Central memory CD4-positive, alpha-beta T cell (primary cell): ENCODE measurements at places on chromosomes 11 and 22.
A peak's percentile ranks its signal among the peaks of the same experiment; 100 is the strongest.

DNA sequence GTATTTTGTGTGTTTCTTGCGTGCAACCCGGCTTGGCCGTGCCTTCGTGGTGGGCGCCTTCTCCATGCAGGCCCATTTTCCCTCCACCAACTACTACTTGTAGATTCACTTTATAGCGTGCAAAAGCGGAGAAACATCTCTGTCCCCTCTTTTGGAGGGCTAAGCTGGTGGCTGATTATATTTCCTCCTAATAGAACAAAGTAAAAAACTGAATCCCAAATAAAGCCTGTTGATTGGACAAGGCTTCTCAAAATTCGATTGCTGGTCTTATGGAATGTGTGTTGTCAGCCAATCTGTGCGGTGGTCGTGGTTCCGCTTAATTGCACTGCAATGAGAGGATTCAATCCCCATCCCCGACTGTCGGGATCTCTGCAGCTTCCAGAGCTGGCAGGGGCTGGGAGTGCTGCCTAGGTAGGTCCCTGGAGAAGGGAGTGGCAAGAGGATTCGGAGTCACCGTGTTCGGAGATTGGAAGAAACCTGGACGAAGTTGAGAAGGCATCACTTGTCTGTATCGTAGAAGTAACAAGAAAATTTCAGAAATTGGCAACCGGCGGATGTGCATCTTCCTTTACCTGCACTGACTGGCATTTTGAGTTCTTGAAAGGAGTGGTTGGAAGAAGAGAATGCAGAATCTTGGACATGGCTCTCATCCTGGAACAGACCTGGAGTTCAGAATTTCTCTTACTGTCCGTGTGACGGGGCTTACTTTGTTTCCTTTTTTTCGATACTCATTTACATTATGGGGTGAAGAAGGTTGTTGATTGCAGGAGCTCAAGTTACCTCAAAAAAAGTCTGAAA lies 1.1 kb downstream of the HMGXB4 start:
- DNase-seq = no peak

DNA sequence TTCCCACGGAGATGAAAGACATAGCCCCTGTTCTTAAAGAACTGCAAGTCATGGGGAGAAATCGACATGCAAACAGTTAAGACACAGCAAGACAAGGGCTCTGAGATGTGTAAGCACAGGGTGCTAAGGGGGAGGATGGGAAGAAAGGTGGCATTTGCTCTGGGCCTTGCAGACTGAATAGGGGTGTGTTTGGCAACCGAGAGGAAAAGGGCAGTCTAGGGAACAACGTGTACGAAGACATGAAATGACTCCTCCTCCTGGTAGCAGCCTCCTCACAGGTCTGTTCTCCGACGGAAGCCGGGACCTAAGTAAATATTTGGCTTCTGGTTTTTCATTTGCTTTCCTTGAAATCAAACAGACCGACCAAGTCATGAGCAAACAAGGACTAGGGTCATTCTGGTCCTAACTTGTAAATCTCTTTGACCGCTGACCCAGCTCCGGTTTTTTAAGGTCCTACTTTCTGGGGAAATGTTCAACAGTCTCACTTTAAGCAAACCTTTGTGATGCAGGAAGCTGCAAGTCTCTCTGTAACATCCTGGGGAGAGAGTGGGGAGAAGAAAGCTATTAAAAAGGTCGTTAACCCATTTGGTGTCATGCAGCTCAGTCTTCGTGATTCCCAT lies 19.7 kb downstream of the NNMT start:
- DNase-seq = peak; percentile 8

GRCh38 chr22:41775976-41776375 lies 24.5 kb upstream of the CCDC134 start:
- DNase-seq = no peak

GRCh38 chr11:94964934-94965333 lies 8.4 kb downstream of the CWC15 start:
- no peak for DNase-seq

DNA sequence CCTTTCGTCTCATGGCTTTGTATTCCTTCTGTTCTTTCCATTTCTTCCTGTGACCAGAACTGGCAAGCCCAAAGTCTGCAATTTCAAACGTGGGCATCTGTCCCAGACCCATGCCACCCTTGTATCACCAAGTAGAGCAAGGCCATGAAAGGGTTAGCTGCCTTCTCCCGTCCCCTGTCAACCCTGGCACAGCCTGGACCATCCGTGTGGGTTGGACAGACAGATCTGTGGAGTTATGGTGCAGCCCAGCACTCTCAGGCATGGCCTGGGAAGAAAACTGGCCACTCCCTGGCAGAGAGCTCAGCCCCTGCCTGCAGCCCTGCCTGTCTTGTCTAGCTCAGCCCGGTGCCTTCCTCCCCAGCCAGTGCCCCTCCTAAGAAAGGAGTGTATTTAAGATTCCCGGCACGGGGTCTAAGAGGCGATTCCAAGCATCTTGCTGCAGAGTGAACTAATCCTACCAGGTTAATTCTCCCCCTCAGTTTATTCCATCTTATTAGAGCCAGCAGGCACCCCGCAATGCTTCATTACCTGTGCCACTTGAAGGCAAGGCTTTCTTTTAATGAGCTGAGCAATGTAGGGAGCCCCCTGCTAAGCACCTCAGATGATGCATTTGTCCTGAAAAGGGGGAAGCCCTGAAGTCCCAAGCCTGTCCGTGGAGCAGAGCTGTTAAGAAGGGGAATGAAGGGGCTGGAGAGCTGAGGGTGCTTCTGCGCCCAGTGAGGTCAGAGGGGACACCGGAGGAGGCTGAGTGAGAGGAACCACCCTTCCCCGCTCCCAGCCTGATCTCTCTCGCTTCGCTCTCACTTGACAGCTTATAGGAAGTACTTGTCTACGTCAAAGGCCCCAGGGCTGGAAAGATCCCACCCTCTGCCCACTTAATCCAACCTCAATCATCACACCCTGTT lies 130.6 kb downstream of the SPATA19 start:
- no peak for DNase-seq

- DNase-seq = no peak
These were observed 258.0 kb downstream of the FAT3 start for GRCh38 chr11:92482492-92483060.

- DNase-seq = no peak
These were observed 25.3 kb upstream of the PRR5 start for GRCh38 chr22:44676441-44677352.

DNA sequence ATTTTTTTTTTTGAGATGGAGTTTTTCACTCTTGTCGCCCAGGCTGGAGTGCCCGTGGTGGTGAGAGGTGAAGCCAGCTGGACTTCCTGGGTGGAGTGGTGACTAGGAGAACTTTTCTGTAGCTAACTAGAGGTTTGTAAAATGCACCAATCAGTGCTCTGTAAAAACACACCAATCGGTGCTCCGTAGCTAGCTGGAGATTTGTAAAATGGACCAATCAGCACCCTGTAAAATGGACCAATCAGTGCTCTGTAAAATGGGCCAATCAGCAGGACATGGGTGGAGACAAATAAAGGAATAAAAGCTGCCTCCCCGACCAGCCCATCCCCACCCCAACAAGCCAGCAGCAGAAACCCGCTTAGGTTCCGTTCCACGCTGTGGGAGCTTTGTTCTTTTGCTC lies 4.4 kb upstream of the RAPSN start:
- no peak for DNase-seq

GRCh38 chr11:133553885-133554740 lies 21.8 kb upstream of the OPCML start:
- no peak for DNase-seq

DNA sequence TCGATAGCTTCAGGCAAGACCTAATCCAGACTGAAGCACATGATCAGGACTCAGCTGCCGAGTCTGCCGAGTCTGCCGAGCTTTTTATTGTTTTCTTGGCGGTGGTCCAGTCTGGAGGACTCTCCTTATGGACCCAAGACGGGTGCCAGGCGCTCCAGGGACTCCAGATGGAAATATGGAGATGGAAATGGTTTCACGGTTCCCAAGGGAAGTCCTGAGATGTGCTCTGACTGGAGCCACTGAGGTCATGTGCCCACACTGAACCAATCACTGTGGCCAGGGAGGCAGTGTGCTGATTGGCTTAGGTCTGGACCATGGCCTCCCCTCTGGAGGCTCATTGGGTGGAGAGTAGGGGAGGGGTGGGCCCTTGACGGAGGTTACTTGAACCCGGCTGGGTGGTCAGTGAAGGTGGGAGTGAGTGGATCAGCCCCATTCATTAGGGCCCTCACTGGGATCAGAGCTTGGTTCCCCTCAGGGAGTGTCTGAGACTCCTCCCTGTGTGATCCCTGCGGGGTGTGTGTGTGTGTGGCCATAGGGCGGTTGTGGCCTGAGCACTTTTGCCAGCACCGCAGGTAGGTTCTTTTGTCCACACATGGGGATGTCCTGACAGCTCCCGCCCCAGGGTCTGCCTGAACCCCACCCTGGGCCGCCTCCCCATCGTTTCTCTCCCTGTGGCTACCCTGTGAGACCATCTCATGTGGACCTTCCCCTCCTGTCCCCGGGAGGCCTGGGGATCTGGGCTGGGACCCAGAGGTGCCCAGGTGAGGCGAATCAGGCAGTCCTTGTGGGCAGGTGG lies 14.0 kb downstream of the RPS6KA4 start:
- DNase-seq = no peak

DNA sequence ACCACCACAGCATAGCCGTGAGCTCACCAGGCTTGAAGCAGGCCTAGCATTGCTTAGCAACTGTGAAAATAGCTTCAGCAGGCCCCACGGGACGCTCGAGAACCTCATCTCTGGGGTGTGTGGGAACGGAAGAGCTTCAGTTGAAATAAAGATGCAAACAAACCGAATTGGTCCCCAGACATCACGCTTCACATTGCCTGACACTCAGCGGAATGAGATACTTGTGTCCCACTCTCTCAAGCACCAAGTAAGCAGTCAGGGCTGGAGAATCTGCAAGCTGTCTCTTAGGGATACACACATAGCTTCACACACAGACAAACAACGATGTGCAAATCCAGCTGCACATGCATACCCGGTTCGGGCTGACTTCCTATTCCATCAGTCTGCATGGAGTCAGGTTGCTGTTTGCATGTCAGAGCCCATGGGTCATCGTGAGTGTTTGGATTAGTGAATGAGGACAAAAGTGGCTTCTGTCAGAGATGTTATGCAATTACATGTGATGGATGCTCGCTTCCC lies 205.7 kb downstream of the SNX19 start:
- no peak for DNase-seq

DNA sequence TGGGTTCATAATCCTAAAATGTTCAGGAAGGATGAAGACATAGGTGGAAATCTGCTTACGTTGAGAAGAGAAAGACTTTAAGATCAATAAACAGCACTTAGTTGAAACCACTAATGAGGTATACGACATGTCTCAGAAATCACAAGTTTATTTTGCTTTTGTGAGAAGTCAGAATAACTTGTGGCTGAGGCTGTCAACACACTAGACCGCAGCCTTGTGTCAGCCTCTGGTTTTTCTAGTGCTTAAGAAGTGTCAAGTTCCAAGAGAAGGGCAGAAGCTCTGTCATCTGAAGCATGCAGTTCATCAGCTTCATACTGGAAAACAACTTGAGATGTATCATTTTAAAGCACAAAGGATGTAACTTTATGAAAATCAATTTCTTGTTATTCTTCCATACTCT lies 420.9 kb downstream of the METTL15 start:
- DNase-seq = no peak

DNA sequence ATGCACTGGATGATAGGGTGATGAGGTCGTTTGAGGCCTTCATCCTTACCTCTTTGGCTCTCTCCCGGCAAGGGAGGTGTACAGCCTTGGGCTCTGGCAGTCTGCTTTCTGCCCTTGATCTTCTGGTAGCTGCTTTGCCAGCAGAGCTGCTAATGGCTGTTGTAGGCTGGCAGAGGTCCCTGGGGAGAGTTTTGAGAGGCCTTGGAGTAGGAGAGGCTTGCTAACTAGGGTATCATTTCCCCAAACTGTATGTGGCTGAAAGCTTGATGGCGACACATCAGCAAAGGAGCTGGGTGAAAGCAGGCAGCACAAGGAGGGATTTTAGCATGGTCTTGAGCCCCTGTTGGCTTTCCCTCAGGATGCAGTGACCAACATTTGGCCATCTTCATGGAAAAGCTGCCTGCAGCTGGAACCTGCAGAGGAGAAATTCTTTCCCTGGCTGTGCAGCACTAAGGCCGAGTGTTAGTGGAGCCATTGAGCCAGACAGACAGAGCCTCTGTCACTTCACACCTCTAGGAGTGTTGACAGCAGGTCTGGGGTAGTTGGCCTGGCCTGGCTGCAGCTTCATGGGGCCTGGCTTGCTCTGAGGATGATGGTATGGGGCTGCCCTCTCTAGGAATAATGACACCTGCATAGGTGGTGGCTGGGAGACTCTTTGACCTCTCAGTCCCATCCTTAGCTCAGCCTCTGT lies 3.5 kb upstream of the AMPD3 start:
- no peak for DNase-seq

GRCh38 chr11:12213883-12214282 lies 103.5 kb downstream of the MICAL2 start:
- DNase-seq = no peak

DNA sequence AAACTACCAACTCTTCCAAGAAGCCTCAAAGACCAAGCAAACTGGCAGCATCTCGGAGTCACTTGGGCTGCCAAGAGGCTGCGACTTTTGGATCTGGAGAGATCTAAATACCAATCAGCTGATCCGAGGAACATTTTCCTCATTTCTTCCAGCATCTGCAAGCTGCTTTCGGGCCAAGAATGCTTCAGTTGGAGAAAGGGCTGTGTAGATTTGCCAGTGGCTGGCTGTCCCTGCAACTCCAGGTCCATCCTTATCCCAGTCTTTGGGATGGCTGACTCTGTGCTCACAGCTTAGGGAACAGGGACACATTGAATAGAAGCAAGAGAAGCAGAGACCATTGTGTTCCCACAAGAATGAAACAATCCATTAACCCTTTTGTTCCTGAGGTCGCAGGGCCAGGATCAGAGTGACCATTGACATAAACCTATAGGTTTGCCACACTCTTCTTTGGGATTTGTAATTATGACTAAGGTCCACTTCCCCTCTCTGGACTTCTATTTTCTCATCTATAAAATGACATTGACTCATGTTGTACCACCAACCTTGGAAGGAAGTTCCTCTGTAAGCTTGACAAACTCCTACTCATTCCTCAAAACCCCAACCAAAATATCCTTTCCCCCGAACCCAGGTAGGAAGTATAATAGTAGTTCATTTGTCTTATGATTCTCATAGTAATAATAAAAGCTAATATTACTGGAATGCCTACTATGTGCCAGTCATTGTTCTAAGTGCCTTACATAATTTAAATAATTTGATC lies 340.8 kb downstream of the MN1 start:
- DNase-seq = no peak

- DNase-seq = no peak
These were observed 48.0 kb upstream of the NARS2 start for GRCh38 chr11:78622666-78623065.
